Esophagus mucosa (tissue), 1 donor: ENCODE measurements at places on chromosomes 7 and 10. TPM values are rescaled to one million over a fixed set of nuclear protein-coding genes. Genes with fewer than 3 reads are reported as not detected.

PAPOLB gene
- not detected for total RNA-seq

FERD3L gene
- not detected for total RNA-seq

DNA sequence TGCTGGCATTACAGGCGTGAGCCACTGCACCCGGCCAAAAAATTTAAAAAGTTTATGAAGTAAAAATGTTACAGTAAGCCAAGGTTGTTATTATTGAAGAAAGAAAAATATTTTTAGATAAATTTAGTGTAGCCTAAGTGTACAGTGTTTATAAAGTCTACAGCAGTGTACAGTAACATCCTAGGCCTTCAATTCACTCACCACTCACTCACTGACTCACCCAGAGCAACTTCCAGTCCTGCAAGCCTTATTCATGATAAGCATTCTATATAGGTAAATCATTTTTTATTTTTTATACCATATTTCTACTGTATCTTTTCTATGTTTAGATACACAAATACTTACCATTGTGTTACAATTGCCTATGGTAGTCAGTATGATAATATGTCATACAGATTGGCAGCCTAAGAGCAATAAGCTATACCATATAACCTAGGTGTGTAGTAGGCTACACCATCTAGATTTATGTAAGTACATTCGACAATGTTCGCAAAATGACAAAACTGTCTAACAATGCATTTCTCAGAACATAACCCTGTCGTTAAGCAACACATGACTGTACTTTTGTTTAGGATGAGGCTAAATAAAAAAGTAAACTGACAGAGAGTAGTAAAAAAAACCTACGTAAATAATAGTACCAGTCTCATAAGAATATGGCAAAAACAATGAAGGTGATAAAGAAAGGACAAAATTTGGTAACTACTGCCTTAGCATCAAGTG lies 77.8 kb upstream of the FAM133B start:
- ATAC-seq: no peak

DNA sequence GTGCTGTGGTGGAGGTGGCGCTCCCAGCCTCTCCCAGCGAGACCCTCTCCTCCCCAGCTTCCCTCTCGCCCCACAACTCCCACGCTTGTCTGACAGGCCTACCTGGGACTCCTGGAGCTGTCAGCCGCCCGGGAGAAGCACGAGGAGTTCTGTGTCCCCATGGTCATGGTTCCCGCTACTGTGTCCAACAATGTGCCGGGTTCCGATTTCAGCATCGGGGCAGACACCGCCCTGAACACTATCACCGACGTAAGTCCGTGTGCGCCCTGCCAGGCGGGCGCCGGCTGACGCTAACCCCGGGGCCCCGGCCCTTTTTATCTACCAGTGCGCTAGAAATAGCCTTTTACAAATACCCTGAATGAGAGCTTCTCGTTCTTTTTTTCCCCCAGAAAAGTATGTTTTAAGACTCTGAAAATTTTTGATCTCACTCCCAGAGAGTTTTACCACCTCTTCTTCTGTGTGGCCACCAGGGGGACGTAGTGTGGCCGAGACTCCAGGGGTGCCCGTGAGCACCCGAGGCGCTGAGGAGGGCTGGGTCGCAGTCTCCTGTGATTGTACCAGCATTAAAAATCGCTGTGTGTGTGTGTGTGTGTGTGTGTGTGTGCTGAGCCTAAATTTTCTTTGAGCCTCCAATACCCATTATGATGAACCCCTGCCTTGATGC lies 52.6 kb downstream of the PFKP start:
- no peak for ATAC-seq

SPDYE2B gene
- total RNA-seq: not detected

DNA sequence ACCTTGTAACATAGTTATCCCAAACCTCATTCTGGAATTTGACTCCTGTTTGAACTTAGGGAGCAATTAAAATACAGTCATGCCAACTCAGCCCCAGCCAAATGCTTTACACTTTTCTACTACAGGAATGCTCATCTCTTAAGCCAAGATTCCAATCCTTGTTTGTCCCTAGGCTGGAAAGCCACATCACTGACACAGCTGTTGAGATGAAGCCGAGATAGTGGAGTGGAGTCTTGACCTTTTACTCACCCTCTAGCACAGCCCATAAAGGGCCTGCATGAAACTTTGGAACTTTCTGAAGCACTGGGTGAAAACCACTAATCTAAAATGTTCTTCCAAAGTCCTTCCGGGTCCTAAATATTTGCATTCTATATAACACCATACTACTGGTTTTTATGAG lies 247.3 kb downstream of the ETV1 start:
- ATAC-seq: no peak

GRCh38 chr10:66792441-66792840 lies 133.4 kb upstream of the LRRTM3 start:
- no peak for ATAC-seq

DNA sequence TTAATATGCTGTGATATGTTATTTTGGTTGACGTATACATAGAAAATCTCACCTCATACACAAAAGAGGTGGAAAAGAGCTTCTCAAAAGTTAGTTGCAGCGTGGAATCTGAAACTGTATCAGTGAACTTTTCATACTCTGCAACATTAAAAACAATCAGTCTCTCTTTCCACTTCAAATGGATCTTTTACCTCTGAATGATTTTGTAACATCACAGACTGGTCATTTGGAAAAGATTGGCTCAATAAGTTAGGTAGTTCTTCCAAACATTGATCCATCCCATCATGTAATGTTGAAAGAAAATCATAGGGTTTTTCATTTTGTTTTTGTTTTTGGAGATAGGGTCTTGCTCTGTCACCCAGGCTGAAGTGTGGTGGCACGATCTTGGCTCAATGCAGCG lies 131.1 kb downstream of the AHR start:
- ATAC-seq: no peak

GRCh38 chr7:55052081-55052480 lies 33.3 kb downstream of the EGFR start:
- no peak for ATAC-seq

DNA sequence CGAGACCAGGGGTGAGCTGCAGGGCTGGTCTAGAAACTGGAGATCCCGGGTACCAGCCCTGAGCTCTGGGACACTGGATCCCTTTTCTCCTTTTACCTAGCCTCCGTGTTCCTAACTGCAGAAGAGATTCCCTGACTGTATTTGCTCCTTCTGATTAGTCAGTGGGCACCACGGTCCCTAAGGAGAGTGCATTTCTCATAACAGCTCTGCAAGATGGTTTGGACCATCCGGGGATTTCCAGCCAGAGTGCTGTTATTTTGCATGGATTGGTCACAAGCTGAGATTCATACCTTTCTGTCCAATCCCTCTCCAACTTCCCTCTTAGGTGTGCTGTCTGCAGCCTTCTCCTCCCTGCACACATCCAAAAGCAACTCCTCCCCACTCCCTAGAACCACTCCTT lies 122.6 kb downstream of the MYL10 start:
- ATAC-seq: no peak

TEX47 gene
- not detected for total RNA-seq

TBC1D12 gene
- total RNA-seq: 3.6 TPM

GRCh38 chr10:116777006-116777405 lies 34.6 kb upstream of the HSPA12A start:
- no peak for ATAC-seq
